ENCODE measurements at places on chromosomes 3 and 15. TPM values are rescaled to one million over a fixed set of nuclear protein-coding genes. Genes with fewer than 3 reads are reported as not detected.

GRCh38 chr3:55245351-55245750 is 241.8 kb downstream of the WNT5A start:
- no peak for DNase-seq

DNA sequence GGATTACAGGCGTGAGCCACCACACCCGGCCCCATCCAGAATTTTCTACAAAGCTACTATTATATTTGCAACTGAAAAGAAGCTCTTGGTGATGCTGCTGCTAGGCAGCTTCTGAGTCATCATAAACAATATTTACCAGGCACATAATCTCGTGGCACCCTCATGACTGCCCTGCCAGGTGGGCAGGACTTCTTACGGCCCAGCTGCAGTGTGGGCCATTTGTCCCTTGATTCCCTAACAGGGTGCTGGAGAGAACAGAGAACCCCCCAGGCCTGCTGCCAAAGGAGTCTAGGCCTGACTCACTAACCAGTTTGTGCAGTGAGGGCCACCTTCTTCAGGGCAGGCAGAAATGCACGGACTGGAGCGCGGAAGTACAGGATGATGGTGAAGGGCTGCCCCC is 4.9 kb downstream of the EPB42 start:
- no peak for DNase-seq

DNA sequence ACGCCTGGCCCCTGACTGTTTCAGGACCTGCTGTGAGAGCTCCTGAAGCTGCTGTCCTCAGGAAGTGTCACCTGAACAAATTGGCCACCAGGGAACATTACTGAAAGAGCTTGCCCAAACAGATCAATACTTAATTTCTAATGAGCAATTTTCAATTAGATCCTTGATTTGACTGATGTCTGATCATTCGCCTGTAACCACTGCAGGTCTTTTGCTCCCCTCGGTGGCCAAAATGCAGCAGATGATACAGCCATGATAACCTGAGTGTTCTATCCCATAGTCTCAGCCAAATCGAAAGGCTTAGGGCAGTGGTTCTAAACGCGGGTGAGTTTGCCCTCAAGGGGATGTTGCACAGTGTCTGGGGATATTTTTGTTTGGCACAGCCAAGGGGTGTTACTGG is 57.6 kb upstream of the MEX3B start:
- no peak for DNase-seq

The NME9 gene
- 0.09 TPM for polyA plus RNA-seq

The IGSF11 gene
- polyA plus RNA-seq = 2.7 TPM

The SCN5A gene
- 69.0 TPM for polyA plus RNA-seq

DNA sequence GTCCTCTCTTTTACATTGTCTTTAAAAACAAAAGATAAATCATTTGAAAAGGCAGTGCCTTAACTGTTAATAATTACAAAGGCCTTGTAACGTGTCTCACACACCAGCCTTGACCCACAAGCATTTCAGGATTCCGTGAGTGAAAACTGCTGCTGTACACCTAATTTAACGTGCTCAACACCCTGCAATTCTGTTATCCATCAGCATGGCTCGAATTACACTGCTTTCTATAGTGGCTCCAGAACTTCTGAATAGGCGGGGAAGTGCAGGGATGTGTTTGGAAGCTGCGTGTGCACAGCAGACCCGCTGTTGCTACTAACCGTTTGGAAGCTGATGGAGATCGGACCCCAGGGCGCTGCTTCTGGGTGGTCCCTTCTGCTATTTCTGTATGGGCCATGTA is 9.9 kb upstream of the ETFA start:
- no peak for DNase-seq

GRCh38 chr3:12586403-12586802 is 29.5 kb downstream of the MKRN2 start:
- no peak for DNase-seq

DNA sequence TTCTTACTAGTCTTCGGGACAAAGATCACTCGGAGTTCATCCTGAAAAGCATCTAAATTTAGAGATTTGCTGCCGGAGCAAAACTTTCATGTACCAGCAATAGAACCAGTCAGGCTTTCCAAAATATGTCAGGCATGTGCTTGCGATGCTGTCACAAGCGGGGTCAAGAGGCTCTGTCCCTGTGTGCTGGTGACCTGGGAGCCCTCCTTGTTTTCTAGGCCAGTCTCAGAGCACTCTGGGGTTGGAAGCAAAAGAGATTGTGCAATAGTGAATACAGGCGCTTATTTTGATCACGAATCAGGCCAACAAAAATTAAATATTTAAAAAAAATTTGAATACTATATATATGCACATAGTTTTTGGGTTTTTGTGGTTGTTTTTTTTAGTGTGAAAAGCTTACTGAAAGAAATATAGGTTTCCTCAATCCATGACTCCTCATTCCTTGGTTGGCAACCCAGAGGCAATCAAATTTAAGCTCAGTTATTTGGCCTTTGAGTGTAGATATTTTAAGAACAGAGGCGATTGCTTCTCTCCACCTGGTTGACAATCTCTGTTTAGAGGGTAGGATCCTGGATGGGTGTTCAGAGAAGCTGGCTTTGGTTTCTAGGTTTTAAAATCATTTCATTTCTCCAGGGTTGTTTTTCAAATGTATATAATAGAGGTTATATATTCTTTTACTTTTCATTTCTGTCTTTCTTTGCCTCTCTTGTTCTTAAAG is 8.4 kb upstream of the KLHL24 start:
- DNase-seq = peak; percentile 80

The MEF2A gene
- polyA plus RNA-seq = 65.9 TPM

- DNase-seq = peak; percentile 92
These were observed 443 bp upstream of the NR2F2 start for GRCh38 chr15:96330064-96330449.

DNA sequence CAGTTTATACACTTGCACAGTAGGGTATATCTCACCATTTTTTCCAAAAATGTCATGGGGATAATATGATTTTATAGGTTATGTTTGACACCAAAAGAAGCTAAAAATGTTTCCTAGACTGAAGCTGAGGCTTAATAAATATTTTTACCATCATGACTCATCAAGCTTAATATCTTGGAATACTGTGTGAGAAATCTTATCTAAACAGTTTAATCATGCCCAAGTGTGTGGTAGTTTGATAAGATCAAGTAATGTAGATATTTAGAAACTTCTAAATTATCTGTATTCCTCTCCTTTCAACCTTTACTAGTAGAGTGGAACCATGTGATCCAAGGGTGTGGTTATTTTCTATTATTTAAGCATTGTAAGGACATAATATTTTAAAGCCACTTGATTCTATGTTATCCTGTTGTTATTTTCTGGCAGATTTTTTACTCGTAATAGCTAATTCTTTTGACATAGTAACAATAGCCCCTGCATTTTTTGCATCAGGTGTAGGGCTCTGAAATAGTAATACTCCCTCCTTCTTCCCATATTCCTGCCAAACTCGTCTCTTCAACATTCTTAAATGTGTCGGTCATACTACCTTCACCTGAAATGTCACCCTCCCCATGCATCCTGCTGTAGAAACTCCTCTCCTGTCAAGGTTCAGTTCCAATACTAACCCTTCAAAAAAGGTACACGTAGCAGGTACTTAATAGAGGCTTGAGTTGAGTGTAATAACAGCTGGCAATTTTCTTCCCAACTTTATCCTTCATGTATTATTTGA is 729.6 kb downstream of the NLGN1 start:
- no peak for DNase-seq

The TRANK1 gene
- polyA plus RNA-seq = 4.6 TPM

DNA sequence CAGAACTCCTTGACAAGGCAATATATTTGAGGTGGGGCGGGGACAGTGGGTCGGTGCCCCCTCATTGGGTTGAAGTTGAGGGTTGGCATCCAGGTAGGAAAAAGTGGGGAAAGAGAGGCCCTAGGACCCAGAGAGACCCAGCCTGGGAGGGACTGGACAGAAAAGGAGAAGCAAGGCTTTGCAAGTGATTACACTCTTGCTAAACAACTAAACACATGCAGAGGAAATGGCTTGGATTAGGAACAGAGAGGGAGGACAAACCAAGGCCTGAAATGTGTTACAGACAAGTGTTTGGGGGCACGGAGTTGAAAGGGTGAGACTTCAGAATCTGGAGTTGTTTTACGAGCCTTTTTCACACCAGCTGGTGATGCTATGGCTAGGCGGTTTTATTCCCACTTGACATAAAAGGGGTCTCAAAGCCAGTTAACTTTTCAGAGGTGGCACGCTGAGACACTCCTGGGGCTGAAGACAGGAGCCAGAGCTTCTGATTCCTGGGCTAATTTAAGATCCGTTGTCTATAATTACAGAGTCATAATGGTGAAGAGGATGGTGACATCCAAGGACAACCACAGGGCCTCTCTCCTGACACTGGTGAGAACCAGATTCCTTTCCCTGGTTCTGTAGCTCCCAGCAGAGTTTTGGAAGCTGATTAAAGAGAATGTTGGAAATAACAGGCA is 7.7 kb upstream of the KCTD6 start:
- DNase-seq = no peak

The NPRL2 gene
- polyA plus RNA-seq = 16.7 TPM

GRCh38 chr3:20376665-20377217 is 190.7 kb upstream of the SGO1 start:
- no peak for DNase-seq

- no peak for DNase-seq
These were observed 50.8 kb upstream of the PRR23E start for GRCh38 chr3:127141921-127142730.

The ACKR2 gene
- polyA plus RNA-seq = 1.2 TPM

The OSTN gene
- 0.14 TPM for polyA plus RNA-seq

The ZNF385D gene
- polyA plus RNA-seq = 0.86 TPM

The TARS3 gene
- polyA plus RNA-seq = 10.0 TPM

The NR2F2 gene
- polyA plus RNA-seq = 43.0 TPM

The TUSC7 gene
- polyA plus RNA-seq = not detected

Measured in right cardiac atrium (tissue), 5 donors.